ENCODE measurements at places on chromosomes 5 and 9. TPM values are rescaled to one million over a fixed set of nuclear protein-coding genes. Genes with fewer than 3 reads are reported as not detected.

The SLC25A51 gene
- 32.0 TPM for total RNA-seq

The PIP5K1B gene
- 56.6 TPM for total RNA-seq

The SLC1A3 gene
- not detected for total RNA-seq

The ST6GALNAC4 gene
- total RNA-seq = 28.0 TPM

The TAF11L12 gene
- not detected for total RNA-seq

The BTNL8 gene
- total RNA-seq = not detected

The PCDHA9 gene
- not detected for total RNA-seq

The PCA3 gene
- not detected for total RNA-seq

The APBA1 gene
- total RNA-seq = 1.1 TPM

The GABBR2 gene
- not detected for total RNA-seq

The HARS2 gene
- total RNA-seq = 29.6 TPM

The RHOBTB3 gene
- total RNA-seq = 0.37 TPM

The STK10 gene
- 87.9 TPM for total RNA-seq

The ZNF782 gene
- 4.3 TPM for total RNA-seq

The GNA14 gene
- not detected for total RNA-seq

The RFESD gene
- total RNA-seq = 4.2 TPM

The NR5A1 gene
- not detected for total RNA-seq

The COL27A1 gene
- total RNA-seq = 9.7 TPM

The GABRA6 gene
- total RNA-seq = not detected

The FIBCD1 gene
- total RNA-seq = not detected

The FBN2 gene
- not detected for total RNA-seq

The CARD9 gene
- total RNA-seq = 9.2 TPM

The CORO2A gene
- total RNA-seq = 0.92 TPM

The IRGM gene
- total RNA-seq = 1.2 TPM

The MTX3 gene
- 27.8 TPM for total RNA-seq

All from activated CD4-positive, alpha-beta T cell treated with anti-CD3 and anti-CD28 coated beads, Interleukin-2, amount 10 ng/mL, durations not matched to agents 24 days and 14 days (primary cell).